Body of pancreas (tissue), 4 donors: ENCODE measurements at places on chromosomes 12 and 14.

GRCh38 chr12:102995372-102995771 lies 37.9 kb downstream of the ASCL1 start:
- no peak for DNase-seq

GRCh38 chr14:68626386-68626785 lies 166.5 kb downstream of the ZFP36L1 start:
- DNase-seq, result no peak

DNA sequence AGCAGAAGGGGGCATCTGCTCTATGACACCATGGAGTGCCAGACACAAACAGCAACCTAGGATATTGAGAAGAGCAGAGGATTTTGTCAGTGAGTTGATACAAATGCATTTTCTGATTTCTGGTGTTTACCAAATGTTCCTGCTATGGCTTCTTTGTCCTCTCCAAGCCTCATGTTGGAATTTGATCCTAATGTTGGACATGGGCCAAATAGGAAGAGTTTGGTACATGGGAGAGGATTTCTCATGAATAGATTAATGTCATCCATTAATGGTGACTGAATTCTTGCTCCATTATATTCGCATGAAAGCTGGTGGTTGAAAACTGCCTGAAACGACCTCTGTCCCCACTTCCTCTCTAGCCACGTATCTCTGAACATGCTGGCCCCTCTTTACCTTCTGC lies 1002.2 kb upstream of the FLRT2 start:
- DNase-seq, result no peak

DNA sequence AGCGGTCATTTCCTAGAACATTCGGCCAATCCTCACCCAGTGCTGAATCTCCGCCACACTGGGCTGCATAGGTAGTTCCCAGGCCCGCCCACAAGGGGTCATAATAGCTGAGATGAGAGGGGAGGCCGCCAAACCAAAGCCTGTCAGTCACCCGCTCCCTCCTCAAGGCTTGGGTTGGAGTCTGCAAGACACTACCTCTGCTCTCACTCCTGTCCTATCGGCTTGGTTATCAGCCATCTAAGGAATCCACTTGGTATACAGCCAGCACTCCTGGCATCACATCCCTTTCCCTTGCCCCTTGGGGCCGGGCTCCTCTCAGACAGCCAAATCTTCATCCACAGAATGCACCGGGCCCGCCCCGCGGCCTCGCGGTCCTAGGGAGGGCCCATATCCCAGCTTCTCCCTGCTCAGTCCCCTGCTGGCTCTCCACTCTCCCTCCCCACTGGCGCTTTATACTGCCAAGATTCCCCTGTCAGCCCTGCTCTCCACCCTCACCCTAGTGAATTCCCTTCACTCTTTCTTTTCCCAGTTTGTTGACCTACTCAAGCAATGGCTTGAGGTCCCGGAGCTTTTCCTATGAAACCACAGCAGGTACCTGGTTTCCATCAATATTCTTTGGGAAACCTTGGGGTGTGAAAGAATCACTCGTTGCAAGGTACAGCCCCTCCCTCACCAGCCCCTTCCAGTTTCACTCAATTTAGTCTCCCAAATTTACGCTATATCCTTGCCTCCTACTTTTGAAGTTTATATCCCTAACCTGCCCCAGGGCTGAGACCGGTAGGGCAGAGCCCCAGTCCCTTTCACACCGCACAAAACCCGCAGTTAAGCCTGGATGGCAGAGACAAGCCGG lies 1.4 kb downstream of the IFFO1 start:
- DNase-seq, result peak; percentile 81

DNA sequence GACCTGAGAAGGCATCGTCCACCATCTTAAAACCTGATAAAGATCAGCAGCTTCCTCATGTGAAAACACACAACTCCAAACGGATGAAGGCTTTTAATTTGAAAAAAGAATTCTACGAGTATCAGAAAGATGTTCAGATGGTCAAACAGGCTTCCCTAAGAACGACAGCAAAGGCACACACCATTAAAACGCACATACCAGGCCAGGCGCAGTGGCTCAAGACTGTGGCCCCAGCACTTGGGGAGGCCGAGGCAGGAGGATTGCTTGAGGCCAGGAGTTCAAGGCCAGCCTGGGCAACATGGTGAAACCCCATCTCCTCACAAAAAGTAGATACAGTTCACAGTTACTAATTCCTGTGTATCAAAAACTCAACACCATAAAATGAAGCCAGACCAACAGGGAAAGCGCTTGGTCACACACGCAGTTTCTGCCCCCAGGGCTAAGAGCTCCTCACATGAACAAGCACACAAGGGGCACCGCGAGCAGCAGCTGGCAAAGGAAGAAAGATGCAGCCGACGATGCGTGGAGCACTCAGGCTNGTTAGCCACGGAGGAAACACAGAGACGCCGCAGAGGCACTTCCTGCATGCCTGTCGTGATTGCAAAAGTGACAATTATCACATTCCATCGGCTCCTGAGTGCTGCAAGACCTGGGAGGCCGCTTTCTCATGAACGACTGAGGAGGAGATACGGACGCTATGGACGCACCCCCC lies 78.0 kb downstream of the NOC4L start:
- DNase-seq, result no peak

DNA sequence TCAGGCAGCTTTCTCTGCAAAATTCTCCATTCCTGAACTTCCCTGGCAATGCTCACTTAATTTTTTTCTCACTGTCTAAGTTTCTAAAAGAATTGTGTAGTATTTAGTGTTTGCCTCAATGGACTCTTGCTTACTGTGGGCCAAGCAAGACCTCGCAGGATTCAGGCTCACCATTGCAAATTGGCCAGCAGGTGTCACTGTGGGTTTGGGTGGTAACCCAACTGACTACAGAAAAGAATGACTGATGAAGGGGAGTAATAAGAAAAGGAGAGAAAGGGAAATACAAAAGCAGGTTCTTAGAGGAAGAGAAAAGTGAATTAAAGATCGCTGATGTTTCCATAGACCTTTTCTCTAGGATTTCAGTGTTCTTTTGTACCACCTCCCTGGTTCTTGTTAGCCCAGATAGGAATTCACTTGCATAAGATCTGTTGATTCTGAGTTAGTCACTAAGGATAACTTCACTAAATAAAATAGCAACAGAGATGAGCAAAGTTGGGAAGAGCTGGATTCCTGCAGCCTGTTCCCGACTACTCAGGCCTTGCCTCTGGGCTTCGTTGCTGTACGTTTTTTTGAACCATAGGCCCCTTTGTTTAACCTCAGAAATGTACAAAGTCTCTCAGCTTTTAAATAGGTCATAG lies 386.5 kb upstream of the DDHD1 start:
- DNase-seq, result peak; percentile 76

GRCh38 chr14:75630695-75631452 lies 29.8 kb downstream of the ERG28 start:
- no peak for DNase-seq

DNA sequence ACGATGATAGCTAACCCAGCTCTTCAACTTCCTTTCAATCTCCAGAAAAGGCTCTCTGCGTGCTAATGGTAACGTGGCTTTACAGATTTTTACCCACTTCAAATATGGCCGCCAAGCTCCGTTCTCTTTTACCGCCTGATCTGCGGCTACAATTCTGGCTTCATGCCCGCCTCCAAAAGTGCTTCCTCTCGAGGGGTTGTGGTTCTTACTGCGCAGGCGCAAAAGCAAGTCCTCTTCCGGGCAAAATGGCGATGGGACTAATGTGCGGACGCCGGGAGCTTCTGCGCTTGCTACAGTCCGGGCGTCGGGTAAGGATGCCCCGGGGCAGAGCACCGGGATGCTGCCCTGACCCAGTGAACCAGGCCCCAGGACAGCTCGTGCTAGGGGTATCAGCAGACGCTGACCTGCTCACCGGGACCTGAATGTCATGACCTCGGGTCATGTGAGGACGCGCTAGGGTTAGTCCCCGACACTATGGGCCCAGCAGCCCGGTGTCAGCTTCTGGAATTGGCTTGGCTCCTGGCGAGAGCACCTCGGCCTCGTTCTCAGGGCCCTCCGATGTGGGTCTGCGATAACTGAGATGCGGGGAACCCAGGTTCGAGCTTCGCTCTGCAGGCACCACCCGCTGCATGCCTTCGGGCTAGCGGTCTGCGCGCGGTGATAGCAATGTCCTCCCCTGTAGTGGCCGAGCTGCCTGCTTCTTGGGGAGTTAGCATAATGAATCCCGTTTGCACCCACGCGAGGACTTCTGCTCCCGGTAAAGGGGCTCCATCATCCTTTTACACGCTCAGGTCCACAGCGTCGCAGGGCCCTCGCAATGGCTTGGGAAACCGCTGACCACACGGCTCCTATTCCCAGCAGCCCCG lies at the start of gene OXA1L:
Gene OXA1L (plus strand): TSS at position 232 of the 866 bp plus-strand sequence. CDS start 14 bp downstream, at position 246.
- peak; percentile 100 for DNase-seq

DNA sequence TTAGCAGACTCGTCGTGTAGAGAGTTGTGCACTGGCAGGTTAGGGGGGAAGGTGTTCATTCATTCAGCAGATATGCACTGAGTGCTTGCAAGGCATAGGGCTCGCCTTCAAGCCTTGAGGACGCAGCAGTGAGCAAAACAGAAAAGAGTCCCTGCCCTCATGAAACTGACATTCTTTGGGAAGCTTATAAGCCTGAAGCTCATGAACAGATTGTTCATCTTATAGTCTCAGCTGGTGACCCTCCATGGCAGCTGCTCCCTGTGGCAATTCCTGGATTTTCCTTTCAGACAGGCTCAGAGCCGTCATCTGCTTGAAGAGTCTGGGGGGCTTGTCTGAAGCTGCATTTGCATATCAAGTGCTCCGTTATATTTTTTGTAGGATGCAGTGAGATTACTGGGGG lies 148.4 kb downstream of the PRKCH start:
- DNase-seq, result no peak

GRCh38 chr12:114933428-114934160 lies 249.6 kb upstream of the TBX3 start:
- DNase-seq, result no peak
